ENCODE measurements at places on chromosomes 16 and 17. TPM values are rescaled to one million over a fixed set of nuclear protein-coding genes. Genes with fewer than 3 reads are reported as not detected.

TMEM94 gene
- 127 TPM for total RNA-seq

GSE1 gene
- total RNA-seq, result 108 TPM

MGAT5B gene
- total RNA-seq, result 2.9 TPM

TUBG2 gene
- total RNA-seq, result 32.4 TPM

CCDC40 gene
- 38.9 TPM for total RNA-seq
